Bronchial epithelial cell (primary cell): ENCODE measurements at places on chromosomes 3 and 15.

GRCh38 chr3:130389743-130390478 lies 44.4 kb downstream of the COL6A5 start:
- DNase-seq: peak; percentile 67

GRCh38 chr3:157459706-157460105 lies 23.1 kb downstream of the PTX3 start:
- DNase-seq: no peak

- DNase-seq: peak; percentile 63
These were observed 27.4 kb downstream of the GLDN start for GRCh38 chr15:51368751-51369450.

DNA sequence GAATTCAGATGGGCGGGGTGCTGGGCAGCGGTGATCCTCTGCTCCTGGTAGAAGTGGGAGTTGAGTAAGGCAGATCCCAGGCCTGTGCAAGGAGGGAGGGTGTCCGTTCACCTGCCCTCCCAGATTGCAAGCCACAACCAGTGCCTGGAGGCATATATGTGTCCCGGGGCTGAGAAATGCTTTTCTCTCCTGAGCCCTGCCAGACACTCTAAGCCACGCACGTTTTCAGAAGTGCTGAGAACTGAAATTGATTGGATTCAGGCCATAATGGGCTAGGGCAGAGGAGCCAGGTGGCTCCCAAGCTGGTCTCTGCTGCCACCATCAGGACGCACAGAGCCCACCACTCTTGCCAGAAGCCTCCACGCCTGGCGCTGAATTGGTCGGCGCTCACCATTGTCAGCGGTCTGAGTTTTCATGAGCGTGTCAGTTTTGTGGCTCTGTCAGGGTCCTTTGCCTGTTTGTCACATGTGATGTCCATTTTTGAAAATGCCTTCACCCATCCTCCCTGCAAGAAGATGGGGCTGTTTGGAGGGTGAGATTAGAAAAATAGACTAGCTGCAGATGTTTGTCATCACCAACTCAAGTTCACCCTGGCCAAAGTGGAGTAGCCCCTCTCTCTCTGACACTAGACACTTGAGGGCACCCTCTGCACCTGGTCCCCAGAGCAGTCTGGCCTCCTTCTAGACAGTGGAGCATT lies 15.4 kb upstream of the BFSP2 start:
- peak; percentile 57 for DNase-seq

DNA sequence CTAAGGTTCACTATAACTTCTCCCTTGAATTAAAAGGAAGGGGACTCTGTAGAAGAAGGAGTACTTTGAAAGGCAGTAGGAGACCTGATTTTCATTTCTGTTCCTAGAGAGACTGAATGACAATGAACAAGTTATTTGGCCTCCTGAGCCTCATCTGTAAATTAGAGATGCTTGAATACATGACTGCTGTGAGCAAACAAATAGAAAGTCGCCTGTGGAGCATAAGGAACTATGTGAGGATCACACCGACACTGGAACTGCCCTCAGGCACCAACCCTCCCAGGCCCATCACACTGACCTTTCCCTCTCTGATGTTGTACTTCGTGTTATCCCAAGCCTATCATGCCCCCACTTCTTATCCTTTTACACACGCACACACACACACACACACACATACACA lies 48.6 kb downstream of the IMPG2 start:
- no peak for DNase-seq

DNA sequence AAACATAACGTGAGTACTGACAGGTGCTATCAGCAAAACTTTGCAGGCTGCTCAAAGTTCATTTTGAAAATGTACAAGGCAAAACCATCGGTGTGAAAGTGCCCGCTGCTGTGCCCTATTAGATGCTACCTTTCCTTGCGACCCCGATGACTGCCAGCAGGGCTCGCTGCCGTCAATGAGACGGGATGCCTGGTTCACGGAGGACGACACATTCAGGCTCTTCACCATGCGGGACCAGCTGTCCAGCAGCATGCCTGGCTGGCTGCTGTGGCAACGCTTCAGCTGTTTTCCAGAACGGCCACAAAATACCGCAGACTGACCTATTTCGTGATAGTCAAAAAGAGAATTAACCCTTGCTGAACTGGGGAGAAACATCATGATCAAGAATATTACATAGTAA lies 92.7 kb upstream of the OCA2 start:
- DNase-seq: no peak

GRCh38 chr3:52123106-52123725 lies 31.0 kb downstream of the POC1A start:
- DNase-seq: peak; percentile 79

GRCh38 chr3:141928631-141929270 lies 52.3 kb downstream of the ATP1B3 start:
- no peak for DNase-seq
